ENCODE measurements at places on chromosomes 5 and 9.

- H3K27ac ChIP-seq, result no peak overlapping the region
- H3K4me1 ChIP-seq, result peaks cover 42% of the 10 kb centered on the region
- no peaks in the 10 kb centered on the region for H3K27me3 ChIP-seq
- H3K36me3 ChIP-seq, result no peaks in the 10 kb centered on the region
These were observed 3.1 kb downstream of the RNF38 start for GRCh38 chr9:36396985-36397384.

DNA sequence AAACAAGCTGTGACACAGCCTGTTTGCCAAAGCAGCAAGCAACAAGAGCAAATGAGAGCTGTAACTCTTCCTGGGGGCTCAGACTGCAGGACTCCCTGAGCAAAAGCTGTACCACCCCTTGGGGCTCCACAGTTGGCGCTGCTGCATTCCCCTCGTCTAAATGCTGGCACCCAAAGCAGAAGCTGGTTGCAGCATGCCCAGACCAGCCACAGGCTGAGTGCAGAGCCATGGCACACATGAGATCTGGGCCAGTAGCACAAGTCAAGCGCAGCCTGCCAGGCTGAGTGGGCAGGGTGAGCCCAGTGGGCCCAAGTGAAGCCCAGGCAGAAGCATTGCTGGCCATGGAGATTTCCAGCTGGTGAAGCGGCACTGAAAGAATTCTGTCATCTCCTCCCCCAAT, 157.3 kb upstream of the GRAMD2B start:
- no peaks in the 10 kb centered on the region for H3K27me3 ChIP-seq
- no peak overlapping the region for H3K4me3 ChIP-seq
- no peaks in the 10 kb centered on the region for H3K4me1 ChIP-seq

DNA sequence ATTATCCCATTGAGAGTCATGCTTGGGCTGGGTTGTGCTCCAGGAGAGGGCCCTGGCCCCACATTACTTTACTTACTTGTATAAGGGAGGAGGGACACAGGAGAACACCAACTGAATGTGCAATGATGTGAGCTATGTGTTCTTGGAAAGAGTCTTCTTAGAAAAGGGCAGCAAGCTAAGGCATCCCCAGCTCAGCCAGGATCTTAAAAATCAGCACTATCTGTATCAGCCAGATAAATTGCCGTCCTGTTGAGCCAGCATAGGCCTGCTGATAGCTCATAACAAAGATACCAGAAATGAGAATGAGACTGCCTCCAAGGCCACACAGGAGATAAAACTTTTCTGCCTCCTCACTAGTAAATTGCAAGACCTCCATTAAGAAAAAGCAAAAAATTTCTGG, 357.5 kb downstream of the CAAP1 start:
- peaks cover 4% of the 10 kb centered on the region for H3K36me3 ChIP-seq
- no peaks in the 10 kb centered on the region for H3K27me3 ChIP-seq
- no peaks in the 10 kb centered on the region for H3K4me1 ChIP-seq

DNA sequence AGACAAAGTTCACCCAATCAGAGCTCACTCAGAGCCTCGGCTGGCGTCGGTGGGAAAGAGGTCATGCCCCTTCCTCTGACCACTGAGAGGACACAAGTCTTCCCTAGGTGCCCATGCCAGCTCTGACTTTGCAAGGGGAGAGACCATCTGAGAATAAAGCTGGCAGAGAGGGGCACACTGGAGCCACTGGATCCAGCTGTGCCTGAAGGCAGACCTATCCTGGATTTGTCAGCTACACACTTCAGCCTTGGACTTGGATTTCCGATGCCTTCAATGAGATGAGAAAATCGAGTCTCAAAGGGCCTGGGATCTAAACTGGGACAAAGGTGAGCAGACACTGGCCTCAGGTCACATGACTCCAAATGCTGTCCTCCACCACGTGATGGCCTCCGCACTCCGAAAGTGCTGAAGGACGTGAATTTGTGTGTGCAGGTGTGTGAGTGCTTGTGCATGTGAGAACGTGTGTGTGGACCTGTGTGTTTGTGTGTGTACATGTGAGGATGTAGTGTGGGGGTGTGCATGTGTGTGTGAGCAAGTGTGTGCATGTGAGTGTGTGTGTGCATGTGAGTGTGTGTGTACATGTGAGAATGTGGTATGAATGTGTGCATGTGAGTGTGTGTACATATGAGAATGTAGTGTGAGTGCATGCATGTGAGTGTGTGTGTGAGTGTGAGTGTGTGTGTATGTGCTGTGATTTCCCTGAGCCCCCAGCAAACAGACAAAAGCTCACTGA, 37.9 kb downstream of the BARX1 start:
- no peak for DNase-seq
- H3K4me3 ChIP-seq, result no peak overlapping the region
- H3K27ac ChIP-seq, result no peak overlapping the region
- H3K27me3 ChIP-seq, result no peaks in the 10 kb centered on the region
- H3K4me1 ChIP-seq, result no peaks in the 10 kb centered on the region

DNA sequence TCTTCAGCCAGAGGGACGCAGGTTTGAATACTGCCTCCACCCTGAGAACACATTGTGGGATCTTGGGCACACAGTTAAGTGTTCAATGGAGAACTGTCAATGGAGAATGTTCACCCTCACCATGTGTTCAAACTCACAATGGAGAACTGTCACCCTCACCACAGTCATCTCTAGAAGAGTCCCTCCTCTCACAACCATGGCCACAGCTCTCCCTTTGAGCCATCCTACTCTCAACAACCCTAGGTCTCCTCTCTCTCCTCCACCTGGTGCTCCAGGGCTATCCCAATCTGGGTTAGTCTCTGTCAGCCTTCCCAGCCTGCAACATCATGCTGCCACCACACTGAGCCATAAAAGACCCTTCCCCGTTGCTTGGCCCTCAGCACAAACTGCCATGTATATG, 36.3 kb upstream of the HAND1 start:
- peaks cover 24% of the 10 kb centered on the region for H3K27me3 ChIP-seq

DNA sequence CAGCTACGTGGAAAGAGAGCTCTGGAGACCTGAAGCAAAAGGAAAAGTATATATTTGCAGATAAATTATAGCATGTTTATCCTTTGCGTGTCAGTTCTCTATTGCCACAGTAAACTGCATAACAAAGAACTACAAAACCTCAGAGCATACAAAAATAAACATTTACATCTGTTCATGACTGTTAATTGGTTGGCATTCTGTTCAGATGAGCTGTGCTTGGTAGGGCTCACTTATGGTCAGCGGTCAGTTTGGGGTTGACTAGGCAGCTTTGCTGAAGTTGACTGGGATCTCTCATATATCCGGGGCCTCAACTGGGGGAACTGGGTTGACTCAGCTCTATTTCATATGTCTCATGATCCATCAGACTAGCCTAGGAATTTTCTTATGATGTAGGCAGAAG, 257.7 kb downstream of the TLE1 start:
- no peaks in the 10 kb centered on the region for H3K4me1 ChIP-seq
- no peak for DNase-seq
- no peak overlapping the region for H3K27ac ChIP-seq
- H3K36me3 ChIP-seq, result peaks cover 11% of the 10 kb centered on the region
- H3K27me3 ChIP-seq, result no peaks in the 10 kb centered on the region

DNA sequence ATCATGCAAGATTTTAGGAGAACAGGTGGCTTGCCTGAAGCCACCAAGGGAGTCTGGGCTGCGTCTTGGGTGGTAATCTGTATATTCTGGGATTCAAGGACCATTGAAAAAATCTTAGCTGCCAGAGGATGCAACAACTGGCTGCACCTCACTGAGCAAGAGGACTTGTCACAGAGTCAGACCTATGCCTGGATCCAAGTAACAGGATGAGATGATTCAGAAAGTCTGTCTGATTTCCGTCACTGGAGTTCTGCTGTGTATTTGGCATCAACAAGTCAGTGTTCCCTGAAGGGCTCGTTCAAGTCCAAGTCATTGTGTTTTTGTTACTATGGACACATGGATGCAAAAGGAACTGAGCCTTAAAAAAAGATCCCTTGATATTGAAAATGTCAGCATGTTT, 37.8 kb upstream of the CARTPT start:
- no peak overlapping the region for H3K4me3 ChIP-seq
- H3K27ac ChIP-seq, result no peak overlapping the region
- no peaks in the 10 kb centered on the region for H3K4me1 ChIP-seq
- no peak for DNase-seq
- H3K27me3 ChIP-seq, result peaks cover 31% of the 10 kb centered on the region

DNA sequence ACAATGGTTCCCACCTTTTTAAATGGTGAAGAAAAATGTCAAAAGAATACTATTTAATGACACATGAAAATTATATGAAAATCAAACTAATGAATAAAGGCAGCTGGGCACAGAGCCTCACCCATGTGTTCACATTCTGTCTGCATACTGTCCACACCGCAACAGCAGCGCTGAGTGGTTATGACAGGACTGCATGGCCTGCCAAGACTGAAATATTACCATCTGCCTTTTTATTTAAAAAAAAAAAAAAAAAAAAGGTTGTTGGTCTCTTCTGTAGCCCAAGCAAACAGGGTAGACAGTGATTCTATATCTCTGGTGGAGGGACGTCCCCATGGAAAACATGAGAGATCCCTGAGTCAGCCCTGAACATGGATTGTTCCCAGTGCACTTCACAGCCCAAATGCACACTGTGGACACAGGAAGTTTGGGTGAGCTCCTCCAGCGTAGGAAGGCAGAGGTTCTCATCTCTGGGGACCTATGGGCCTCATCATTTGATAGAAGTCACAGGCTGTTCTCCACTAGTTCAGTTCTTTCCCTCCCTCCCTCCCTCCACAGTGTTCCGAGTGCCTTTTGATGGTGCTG, 44.9 kb upstream of the SHC3 start:
- no peak overlapping the region for H3K27ac ChIP-seq
- no peak overlapping the region for H3K4me3 ChIP-seq
- no peak for DNase-seq
- no peaks in the 10 kb centered on the region for H3K4me1 ChIP-seq
- peaks cover 33% of the 10 kb centered on the region for H3K27me3 ChIP-seq
- H3K36me3 ChIP-seq, result no peaks in the 10 kb centered on the region

GRCh38 chr9:37820142-37820541, 19.5 kb downstream of the DCAF10 start:
- no peak for DNase-seq
- no peaks in the 10 kb centered on the region for H3K27me3 ChIP-seq
- peaks cover under 1% of the 10 kb centered on the region for H3K4me1 ChIP-seq
- no peak overlapping the region for H3K27ac ChIP-seq
- peaks cover 20% of the 10 kb centered on the region for H3K36me3 ChIP-seq

- no peak overlapping the region for H3K27ac ChIP-seq
- H3K27me3 ChIP-seq, result no peaks in the 10 kb centered on the region
- no peaks in the 10 kb centered on the region for H3K36me3 ChIP-seq
- no peak for DNase-seq
- no peaks in the 10 kb centered on the region for H3K4me1 ChIP-seq
These were observed 1066.3 kb upstream of the NUDT12 start for GRCh38 chr5:104628911-104629310.

- no peaks in the 10 kb centered on the region for H3K36me3 ChIP-seq
- peak overlapping the region; percentile 72 for H3K27ac ChIP-seq
- H3K4me1 ChIP-seq, result peaks cover 63% of the 10 kb centered on the region
- DNase-seq, result no peak
- no peaks in the 10 kb centered on the region for H3K27me3 ChIP-seq
These were observed 26.3 kb upstream of the PTGER4 start for GRCh38 chr5:40653221-40654022.

DNA sequence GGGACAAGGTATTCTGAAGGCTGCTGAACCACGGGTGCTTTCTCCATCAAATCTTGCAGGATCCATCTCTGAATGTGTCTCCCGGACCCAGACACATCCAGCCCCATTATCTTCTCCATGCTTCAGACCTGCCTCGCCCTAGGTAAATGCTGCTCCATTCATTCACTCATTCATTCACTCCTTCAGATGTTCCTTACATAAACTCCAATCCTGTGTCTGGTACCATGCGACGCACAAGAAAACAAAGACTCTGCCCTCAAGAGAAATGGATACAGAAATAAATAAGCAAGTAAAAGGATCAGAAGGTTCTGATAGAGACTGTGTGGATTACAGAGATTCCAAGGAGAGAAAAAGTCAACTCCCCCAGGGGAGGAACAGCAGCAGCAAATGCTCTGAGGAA, 7.9 kb upstream of the PSMB7 start:
- peaks cover 3% of the 10 kb centered on the region for H3K4me1 ChIP-seq
- no peak overlapping the region for H3K27ac ChIP-seq
- no peak for DNase-seq
- no peaks in the 10 kb centered on the region for H3K36me3 ChIP-seq
- peaks cover 8% of the 10 kb centered on the region for H3K27me3 ChIP-seq

DNA sequence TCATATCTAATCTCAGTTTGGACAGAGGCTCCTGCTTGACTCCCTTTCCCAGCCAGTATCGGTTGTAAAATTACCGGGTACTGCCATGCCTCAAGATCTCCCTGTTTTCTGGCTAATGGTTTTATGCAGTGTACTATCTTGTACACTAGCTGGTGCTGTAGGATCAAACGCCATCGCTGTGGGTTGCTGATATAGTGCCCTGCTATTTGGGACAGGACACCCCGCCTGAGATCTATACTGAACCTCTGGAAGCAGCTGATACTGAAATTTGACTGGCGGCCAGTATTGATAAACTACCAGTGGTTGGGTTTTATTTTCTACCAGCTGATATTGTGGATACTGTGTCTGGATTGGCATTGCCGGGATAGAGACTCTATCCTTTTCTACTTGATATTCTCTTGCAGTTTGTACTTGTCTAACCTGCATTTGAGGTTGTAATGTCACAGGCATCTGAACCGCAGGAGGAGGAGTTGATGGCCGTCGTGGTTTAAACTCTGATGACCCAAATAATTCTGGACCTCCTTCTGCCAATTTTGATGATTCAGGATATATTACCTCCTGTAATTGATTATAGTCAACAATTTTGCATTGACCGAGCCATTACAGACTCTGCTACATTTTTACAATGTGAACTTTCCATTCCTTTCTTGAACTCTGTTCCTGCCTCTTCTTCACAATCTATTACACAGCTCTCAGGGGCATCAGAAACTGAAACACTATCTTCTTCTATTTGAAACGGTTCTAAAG, 112.5 kb upstream of the LARP1 start:
- H3K27me3 ChIP-seq, result peaks cover 17% of the 10 kb centered on the region
- peaks cover 12% of the 10 kb centered on the region for H3K4me1 ChIP-seq
- H3K4me3 ChIP-seq, result no peak overlapping the region
- peaks cover 5% of the 10 kb centered on the region for H3K36me3 ChIP-seq
- H3K27ac ChIP-seq, result no peak overlapping the region

DNA sequence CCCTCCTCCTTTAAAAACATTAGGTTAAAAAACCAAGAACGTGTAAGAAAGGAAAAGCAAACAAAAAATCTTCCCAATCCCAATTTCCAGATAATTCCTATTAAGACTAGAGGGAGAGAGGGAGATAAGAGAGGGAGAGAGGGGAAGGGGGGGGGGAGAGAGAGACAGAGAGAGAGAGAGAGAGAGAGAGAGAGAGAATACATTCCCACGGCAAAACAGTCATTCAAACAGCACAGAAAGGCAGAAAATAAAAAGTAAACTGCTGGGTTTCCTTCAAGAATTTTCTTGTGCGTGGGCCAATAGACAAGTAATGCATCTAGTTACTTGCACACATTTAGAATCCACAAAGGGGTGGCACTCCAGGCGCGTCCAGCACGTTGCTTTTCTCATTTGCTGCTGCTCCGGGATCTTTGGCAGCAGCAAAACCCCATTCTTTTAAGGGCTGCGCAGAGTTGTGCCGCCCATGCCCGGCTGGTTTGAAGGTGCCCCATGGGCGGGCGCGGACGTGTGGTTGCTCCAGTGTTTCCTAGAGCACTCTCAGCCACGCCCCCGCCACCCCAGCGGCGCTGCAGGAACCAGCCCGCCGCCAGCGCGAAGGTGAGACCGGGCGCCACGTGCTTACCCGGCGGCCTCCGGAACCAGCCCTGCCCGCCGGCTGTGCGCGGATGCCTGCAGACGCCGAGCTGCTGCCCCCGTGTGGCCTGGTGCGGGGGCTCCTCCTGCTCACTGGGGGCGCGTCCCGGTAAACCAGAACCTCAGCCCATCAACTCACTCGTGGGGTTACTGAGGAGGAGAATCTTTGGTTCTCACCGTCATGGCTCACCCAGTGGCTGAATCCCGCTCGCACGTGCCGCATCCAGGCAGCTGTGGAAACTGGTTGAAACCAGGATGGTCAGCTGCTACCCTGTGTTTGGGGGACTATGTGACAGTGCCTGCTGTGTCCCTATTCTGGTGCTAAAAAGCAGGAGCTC, 44.6 kb downstream of the STC2 start:
- peak; percentile 71 for DNase-seq
- peaks cover 51% of the 10 kb centered on the region for H3K27me3 ChIP-seq
- peaks cover 11% of the 10 kb centered on the region for H3K4me1 ChIP-seq
